Cardiac septum (tissue), 1 donor: ENCODE measurements at places on chromosomes 3 and 15.

- no peak for DNase-seq
Observed at GRCh38 chr15:64340355-64340754, 15.6 kb downstream of the CSNK1G1 start.

DNA sequence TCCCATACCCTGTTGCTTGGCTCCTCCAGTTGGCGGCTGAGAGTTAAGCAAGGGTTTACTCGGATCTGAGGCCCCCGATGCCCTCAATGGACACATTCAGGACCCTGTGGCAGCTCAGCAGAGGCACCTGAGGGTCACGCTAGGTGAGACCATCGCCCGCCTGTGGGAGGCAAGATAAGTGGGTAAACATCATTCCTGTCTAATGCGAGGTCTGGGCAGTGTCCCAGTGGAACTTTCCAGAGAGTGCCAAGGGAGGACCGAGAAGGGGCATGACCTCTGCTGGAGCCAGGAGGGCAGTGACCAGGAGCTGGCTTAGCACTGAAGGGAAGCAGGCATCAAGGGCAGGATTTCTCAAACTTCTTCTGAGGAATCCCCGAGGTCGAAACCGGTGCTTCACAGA, 65.4 kb upstream of the SEC61A1 start:
- DNase-seq = peak; percentile 83

DNA sequence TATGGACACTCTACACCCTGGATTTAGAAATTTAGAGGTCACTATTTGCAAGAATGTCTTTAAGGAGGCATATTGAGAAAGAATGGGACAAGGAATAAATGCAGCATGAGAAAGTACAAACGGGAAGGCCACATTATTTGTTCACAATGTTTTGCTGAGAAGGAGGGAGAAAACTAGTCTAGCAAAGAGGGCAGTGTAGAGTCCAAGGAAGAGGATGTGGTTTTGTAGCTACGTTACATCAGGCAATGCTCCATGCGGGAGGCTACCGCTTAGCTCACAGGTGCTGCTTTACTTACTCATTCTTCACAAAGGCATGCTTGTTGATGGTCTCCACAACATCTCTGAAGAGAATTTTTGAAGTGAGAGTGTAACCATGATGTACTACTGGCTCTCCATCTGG, 191.1 kb downstream of the PLCH1 start:
- no peak for DNase-seq

DNA sequence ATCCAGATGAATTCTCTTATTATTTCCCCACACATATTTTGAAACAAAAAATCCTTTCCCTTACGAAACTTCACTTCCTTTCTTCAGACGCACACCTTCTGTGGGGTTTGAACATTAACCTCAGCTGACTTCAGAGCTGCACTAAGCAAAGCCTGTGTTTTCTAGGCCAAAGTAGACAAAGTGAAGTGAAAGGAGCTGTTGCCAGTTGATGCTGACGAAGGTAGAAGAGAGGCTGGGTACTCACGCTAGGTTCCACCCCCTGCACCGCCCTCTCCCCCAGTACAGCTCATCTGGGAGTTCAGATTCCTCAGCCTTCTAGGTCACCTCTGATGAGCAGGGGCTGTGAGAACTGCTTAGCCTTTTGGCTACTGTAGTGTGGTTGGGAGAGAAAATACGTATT, 24.1 kb downstream of the DUT start:
- DNase-seq = no peak

- no peak for DNase-seq
Observed at GRCh38 chr15:62026487-62027262, 33.6 kb downstream of the VPS13C start.

GRCh38 chr15:65529762-65530317, 423 bp upstream of the HACD3 start:
- DNase-seq = no peak

DNA sequence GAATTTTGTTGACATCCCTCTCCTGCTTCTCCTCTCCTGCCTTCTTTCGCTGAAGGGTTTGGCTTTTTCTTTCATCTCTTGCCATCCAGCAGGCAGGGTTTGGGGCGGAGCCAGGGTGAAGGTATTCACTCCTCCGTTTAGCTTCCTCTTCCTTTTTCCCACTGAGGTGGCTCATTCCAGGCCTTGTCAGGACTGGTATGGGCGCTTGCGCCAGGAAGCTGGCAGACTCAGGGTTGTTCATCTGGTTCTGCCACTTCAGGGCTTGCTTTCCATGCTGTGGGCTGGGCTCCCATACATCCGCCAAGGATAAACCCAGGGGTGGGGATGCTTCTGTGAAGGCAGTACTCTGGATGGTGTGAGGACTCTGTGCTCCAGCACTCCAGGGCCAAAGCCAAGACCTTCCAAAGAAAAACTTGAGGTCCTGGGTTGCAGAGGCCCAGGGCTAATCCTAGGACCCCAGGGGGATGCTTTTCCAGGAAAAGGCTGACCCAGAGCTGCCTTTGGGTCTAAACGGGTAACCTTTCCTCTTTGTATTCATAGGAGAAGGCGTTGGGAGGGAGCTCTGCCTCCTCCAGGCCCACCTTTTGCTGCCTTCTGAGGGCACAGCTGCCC, 7.7 kb upstream of the AMOTL2 start:
- DNase-seq = peak; percentile 50

- DNase-seq = no peak
Observed at GRCh38 chr15:76341366-76342057, 4.9 kb downstream of the ISL2 start.

GRCh38 chr3:187368251-187369088, at the start of gene RTP4:
Gene RTP4, plus strand, starts transcription at chr3:187368385. Its CDS starts 57 bp downstream, at chr3:187368442.
- no peak for DNase-seq

DNA sequence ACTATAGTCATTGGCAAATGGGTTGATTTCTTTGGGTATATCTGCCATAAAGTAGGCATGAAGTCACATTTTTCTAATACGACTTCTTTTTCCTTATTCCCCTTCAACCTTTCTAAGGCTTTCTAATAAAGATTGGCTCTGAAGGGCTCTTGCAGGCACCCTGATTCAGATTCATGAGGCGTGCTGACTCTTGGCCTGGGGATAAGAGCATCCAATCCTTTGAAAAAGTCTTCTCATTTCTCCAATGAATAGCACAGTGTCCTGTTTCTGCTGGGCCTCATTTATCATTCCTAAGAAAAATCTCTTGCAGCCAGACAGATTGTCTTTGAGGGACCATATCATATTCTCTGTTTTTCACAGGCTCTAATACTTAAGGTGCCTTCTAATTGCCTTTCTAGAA, 32.3 kb upstream of the BNIP2 start:
- no peak for DNase-seq

DNA sequence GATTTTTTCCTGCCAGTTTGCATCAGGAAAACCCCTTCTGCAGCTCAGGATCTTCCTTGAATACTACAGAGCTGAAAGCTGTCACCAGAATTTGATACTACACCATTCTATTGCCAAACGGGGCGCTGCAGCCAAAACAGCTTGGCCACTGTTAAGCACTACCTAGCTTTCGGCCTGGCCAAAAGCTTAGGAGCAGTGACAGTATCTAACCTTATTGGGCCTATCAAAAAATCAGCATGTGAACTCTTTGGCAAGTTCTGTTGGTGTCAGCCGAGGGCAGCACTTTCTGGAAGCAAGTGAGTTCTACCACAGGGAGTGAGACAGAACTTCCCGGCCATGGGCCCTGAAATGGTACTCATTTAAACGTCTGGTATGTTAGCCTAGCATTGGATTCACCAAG, 16.1 kb upstream of the GYG1 start:
- DNase-seq = no peak

DNA sequence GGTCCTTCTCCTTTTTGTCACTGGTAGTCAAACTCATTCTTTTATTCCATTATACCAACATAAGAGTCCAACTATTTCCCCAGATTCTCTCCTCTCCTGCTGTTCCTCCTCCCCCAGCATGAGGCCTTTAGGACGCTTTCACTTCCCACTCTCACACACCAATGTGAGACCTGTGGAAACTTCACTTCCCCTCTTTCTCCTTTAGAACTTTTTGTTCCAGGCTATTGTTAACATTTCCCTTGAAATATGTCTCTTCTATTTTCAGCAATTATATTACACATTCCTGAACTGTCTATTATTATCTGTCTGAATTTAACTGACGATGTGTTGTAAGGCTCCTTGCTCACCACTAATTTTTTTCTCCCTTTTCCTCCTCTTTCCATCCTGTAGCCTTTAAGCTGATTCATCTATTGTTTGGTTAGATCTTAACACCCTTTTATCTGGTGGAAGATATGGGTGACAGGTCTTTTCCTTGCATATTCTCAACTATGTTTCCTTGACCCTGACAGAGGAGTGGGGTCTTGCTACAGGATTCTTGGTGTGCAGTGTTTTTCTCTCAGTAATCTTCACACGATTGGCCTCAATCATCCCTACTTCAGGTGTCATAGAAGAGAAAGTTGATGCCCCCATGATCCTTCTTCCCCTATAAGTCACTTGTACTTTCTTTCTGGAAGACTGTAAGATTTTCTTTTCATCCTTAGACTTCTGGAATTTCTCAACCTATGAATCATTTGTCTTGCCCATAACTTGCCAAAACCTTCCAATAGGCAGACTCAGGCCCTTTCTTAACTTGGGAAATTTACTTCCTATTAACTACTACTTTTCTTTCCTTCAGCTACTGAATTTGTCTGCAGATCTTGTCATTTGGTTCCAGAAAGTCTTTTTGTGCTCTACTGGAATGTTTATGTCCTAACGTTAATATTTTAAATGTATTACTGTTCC, 5.9 kb downstream of the CYP19A1 start:
- DNase-seq = no peak

DNA sequence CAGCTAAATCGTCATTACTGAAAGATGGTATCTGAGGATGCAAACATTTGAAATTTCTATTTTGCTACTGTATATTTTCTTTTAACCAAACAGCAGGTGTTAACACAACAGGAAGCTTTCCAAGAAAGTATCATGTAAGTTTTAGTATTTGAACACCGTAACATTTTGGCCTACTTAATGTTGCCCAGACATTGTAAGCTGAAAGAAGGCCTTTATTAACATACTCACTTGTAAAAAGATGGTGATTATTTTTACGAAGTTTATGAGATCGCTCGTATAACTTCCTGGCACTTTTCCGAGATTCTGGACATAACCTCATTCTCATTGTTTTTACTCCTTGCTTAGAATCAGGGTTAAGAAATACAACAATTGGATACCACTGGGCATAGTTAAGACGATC, 95.7 kb downstream of the TJP1 start:
- no peak for DNase-seq
